ENCODE measurements at places on chromosomes 7 and 10.

DNA sequence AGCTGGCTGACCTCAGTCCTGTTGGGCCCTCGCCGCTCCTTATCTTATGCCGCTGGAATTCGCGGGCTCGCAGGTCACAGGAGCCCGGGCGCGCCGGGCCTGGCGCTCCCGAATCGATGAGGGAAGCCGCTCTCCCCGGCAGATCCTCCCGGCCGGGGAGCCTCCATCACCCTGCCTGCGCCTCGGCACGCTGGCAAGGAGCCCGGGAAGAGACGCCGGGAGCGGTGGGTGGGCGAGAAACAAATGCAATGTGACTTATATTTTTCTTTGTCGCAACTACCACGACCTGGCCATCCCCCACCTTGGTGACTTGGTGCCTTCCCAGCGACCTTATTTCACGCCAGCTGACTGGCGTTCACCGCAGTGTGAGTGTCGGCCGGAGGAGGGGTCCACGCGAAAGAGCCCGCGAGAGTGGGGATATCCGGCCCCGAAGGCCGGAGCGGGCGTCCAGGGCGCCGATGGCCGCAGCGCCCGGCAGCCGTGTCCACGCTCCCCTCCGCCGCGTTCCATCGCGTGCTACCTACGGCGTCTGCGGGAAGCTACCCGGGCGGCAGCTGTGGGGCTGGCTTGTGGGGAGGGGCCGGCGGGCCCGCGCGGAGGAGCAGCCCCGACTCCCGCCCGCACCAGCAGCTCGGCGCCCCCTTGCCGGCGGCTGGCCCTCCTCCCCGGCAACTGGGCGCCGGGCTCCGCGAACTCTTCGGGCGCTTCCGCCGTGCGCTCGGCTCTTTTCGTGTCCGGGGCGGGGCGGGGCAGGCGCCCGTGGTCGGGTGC is 494 bp upstream of the BMPR1A start:
- DNase-seq, result peak; percentile 73

- DNase-seq, result peak; percentile 76
These were observed 13.3 kb downstream of the GPR37 start for GRCh38 chr7:124752310-124752709.

DNA sequence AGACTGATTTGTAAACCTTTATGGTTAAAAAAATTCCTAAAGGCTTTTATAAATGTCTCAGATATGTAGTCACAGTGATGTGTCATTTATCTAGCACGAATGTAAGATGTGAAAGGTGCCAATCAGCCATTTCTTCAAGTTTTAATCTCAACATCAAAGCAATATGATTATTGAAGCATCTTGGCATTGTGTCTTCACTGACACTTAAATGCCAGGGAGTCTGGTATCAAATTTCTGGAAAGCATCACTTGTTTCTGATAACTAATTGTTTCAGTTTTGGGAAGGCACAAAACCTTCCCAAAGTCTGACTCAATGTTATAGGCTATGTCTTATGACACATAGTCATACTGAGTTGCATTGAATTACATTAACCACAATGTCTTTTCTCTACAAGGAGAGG is 492.0 kb upstream of the CNTNAP2 start:
- peak; percentile 35 for DNase-seq

- DNase-seq, result no peak
These were observed 70.3 kb upstream of the DGKI start for GRCh38 chr7:137916980-137917645.

- DNase-seq, result no peak
These were observed 25.7 kb downstream of the ZNF503 start for GRCh38 chr10:75375838-75376237.

GRCh38 chr7:18320971-18321567 is 174.5 kb upstream of the HDAC9 start:
- peak; percentile 44 for DNase-seq

DNA sequence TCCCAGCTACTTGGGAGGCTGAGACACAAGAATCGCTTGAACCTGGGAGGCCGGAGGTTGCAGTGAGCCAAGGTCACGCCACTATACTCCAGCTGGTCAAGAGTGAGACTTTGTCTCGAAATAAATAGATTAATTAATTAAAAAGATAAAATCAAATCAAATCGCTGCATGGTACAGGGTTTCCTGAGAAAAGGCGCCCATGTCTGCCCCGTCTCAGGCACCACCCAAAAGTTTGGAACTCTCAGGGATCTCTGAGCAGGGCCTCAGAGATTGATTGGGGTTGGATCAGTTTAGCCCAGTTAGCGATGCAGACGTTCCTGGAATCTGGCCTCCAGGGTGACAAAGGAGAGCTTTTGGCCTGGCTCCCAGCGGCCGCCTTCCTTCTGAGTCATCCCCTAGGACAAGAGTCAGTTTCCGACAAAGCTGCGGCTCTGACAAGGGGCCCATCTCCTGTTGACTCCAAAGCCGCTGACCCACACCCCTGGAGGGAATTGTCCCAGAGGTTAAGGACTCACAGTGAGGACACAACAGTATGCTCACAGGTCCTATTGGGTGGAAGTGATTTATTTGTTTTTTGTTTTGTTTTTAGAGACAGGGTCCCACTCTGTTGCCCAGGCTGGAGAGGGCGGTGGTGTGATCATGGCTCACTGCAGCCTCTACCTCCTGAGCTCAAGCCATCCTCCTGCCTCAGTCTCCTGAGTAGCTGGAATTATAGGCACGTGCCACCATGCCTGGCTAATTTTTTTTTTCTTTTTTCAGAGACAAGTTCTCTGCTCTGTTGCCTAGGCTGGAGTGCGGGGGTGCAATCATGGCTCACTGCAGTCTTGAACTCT is 6.8 kb downstream of the ORAI2 start:
- DNase-seq, result peak; percentile 78

- no peak for DNase-seq
These were observed 252.3 kb downstream of the ARL4A start for GRCh38 chr7:12939694-12940093.

GRCh38 chr10:102419269-102420180 is 940 bp upstream of the PSD start:
- DNase-seq, result no peak

DNA sequence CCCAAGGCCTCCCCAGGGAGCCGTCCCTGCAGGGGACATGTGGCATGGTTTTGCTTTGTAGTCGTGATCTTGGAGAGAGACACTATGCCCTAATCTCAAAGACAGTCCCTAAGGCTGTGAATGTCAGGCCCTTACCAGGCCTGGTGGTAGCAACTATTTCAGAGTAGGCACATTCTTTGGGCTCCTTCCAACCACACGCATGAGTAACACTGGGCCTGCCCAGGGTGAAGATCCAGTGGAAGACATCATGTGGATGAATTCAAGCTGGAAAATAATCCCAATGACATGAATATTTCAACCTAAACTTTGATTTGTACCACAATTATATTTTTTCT is 39.5 kb upstream of the INSIG1 start:
- DNase-seq, result peak; percentile 88

DNA sequence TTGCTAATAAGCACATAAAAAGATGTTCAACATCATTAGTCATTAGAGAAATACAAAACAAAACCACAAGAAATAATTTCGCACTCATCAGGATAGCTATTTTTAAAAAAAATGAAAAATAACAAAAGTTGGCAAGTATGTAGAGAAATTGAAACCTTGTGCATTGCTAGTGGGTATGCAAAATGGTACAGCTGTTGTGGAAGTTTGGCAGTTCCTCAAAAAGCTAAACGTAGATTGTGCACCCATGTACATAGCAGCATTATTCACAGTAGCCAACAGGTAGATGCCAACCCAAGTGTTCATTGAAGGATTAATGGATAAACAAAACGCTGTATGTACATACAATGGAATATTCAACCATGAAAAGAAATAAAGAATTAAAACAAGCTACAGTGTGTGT is 35.3 kb upstream of the STARD3NL start:
- DNase-seq, result no peak

- peak; percentile 99 for DNase-seq
These were observed 65.5 kb downstream of the CUX1 start for GRCh38 chr7:101882595-101883564.

DNA sequence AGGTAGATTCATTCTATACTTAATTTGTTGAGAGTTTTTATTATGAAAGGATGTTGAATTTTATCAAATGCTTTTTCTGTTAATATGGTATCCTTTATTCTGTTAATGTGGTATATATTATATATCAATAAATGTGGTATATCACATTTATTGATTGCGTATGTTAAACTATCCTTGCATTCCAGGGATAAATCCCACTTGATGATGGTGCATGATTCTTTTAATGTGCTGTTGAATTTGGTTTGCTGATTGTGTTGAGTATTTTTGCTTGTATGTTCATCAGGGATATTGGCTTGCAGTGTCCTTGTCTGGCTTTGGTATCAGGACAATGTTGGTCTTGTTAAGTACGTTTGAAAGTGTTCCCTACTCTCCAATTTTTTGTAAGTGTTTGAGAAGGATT is 11.9 kb downstream of the LRMDA start:
- no peak for DNase-seq

- no peak for DNase-seq
These were observed 30.6 kb upstream of the GDI2 start for GRCh38 chr10:5843686-5844344.

- no peak for DNase-seq
These were observed 219.0 kb downstream of the GLRX3 start for GRCh38 chr10:130354976-130355795.

- DNase-seq, result no peak
These were observed 12.6 kb downstream of the LEP start for GRCh38 chr7:128253701-128254100.

- no peak for DNase-seq
These were observed 597.5 kb upstream of the MKI67 start for GRCh38 chr10:128723631-128724205.

DNA sequence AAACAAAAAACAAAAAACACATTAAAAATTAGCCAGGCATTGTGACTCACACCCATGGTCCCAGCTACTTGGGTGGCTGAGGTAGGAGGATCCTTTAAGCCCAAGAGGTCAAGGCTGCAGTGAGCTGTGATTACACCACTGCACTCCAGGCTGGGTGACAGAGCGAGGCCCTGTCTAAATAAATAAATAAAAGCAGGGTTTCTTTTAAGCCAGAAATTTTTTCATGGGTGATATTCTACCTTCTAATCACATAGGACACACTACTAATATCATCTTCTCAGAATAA is 14.2 kb upstream of the SVIL start:
- DNase-seq, result no peak

GRCh38 chr10:27319752-27320431 is 79.3 kb upstream of the ACBD5 start:
- peak; percentile 1 for DNase-seq

DNA sequence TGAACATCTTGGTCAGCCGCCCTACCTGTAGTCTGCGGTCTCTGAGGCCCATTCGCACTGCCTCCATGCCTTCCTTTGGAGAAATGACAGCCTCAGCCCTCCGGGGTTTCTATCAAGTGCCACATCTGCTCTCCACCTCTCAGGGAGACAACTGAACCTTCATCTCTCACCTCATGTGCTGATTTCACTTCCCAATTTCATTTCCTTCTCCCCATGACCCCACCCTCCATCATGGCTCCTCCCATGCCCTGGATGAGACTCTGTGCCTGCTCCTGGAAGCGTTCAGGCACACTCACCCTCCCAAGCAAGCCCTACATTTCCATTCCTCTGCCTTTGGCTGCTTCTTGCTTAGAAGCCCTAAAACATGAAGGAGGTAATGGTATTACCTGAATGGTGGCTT is 7.8 kb upstream of the SCD start:
- DNase-seq, result no peak

GRCh38 chr7:7151285-7151684 is 31.1 kb upstream of the C1GALT1 start:
- DNase-seq, result no peak

GRCh38 chr7:150368884-150369747 is 494 bp downstream of the REPIN1 start:
- DNase-seq, result peak; percentile 67

DNA sequence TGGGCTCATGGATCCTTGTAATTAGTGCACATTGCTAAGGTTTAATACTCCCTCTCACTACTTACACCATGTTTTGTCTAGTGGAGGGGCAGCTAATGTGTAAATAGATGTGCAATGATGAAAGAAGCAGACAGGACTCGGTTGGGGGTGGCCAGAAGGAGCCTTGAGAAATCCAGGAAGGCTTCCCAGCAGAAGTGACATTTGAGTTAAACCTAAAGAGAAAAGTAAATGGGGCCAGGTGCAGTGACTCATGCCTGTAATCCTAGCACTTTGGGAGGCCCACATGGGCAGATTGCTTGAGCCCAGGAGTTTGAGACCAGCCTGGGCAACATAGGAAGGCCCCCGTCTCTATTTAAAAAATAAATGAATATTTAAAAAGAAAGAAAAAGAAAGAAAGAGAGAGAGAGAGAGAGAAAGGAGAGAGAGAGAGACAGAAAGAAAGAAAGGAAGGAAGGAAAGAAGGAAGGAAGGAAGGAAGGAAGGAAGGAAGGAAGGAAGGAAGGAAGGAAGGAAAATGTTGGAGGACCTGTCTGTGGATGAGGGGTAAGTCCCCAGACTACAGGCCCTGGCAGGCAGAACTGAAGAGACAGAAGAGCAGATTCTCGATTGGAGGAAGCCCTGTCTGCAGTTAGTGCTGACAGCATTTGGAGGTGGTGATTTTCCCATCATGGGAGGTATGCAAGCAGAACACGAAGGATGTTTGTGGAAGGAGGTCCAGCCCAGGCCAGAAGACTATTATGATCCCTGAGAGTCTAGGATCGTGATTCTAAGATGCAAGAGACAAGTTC is 3.6 kb downstream of the ELN start:
- no peak for DNase-seq

DNA sequence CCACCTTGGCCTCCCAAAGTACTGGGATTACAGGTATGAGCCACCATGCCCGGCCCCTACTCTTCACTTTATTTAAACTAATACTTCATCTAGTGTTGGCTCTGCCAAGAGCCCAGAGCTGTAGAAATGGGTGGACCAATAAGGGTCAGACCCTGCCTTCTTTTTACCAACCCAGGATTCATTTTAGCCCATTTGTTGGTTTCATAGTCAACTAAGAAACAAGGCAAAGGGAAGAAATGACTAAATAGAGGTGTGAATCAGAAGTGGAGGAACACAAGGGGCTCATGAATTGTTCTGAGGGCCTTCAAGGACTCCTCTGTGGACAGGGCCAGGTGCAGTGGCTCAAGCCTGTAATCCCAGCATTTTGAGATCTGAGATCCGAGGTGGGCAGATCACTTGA is 1.1 kb downstream of the ANKRD2 start:
- no peak for DNase-seq

- no peak for DNase-seq
These were observed 119.9 kb downstream of the PLXNA4 start for GRCh38 chr7:132456418-132456817.

- DNase-seq, result no peak
These were observed 19.7 kb downstream of the FOXL3 start for GRCh38 chr7:309586-310228.

- no peak for DNase-seq
These were observed 34.2 kb downstream of the GPER1 start for GRCh38 chr7:1121886-1122831.

Data from fibroblast of skin of abdomen (primary cell).